ENCODE measurements at places on chromosomes 1 and 21.

GRCh38 chr1:43975249-43975961 lies 645 bp downstream of the ATP6V0B start:
- peak; percentile 58 for DNase-seq

- no peak for DNase-seq
Measured at GRCh38 chr1:170095976-170096748, 21.7 kb upstream of the KIFAP3 start.

DNA sequence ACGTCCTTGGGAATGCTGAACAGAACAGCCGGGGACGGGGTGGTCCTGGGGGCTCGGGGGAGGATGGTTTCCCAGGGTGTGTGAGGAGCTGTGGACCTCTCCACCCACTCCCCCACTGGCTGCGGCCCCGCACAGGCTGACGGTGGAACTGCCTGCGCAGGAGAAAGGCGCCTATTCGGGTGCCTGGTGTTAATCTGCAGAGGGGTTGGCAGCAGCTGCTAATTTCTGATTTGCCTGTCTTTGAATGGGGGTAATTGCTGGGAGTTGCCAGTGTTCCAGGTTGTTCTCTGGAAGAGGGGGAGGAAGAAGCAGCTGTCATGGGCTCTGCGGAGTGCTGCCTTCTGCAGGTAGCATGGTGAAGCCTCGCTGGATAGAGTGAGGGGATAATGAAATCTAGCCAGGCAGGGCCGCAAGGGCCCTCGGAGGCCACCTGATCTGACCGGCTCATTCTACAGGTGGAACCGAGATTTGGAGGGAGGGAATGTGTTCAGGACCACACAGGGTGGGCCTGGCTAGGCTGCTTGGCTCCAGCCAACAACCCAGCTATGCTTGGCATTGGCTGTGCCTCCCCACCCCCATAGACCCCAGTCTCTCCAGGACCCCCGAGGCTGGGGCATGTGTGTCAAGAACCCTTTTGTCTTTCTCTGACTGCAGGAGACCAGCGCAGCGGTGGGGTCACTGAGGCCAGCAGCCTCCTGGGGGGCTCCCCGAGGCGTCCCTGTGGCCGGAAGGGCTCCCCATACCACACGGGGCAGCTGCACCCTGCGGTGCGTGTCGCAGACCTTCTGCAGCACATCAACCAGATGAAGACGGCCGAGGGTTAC lies 67.1 kb downstream of the PTPRU start:
- no peak for DNase-seq

DNA sequence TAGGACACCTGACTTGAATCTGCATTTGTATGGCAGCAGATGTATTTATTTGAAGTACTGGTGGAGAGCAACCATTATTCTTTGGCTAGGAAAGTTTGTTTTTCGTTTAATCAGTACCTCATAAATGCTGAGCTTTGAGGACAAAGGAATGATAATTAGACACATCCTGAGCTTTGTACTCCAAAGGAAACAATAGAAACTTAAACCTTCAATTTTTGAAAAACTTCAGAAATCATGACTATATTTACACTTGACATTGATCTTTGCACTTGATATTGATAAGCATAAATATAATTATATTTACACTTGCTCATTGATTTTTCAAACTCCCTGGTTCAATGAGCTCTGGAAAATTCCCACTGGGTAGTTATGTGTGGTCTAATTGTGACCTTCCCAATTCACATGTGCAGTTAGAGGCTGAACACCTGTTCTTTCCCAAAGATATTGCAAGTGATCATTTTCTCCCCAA lies 10.7 kb downstream of the PATJ start:
- no peak for DNase-seq

DNA sequence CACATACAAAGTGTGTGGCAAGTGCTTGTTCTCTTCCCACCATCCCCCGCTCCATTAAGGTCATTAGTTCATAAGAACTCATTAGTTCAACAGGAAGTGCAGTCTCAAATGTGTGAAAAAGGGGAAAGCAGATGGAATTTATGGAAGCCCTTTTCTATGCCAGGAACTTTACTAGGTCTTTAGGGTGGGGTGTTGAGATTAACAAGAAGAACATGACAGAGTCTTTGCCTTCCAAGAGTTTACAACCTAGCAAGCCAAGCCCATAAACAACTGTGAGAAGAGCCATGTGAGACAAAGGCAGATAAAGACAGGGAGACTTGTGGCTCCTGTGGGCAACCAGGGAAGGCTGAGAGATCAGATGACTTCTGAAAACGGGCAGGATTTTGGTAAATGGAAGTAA lies 21.4 kb downstream of the PLEKHA6 start:
- no peak for DNase-seq

- no peak for DNase-seq
Measured at GRCh38 chr1:218462587-218462986, 117.5 kb downstream of the TGFB2 start.

DNA sequence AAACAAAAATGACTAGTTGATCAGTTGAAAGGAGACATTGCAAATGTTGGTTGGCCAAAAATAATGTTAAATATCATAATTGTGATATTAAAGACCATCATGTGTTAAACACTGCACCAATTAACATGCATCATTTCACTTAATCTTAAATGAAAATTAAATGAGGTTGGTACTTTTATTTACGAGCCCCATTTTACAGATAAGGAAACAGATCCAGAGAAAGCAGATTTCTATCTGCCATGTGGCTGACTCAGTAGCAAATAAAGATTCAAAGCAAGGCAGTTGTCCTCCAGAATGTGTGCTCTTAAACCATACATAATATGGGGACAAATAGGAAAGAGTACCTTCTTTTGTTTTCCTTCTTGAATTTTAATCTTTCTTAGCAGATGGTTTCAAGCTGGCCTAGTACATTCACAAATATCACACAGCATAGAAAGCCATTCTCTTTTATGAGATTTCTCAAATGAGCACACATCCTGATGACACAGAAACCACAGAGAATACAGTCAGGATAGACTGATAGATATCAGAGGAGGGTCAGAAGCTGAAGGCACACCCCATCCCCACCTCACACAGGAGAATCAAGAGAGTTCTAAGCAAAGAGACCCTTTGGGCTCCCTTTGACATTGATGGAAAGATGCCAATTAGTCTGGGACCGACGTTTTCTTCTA lies 647.9 kb upstream of the CAMK1G start:
- DNase-seq: no peak

DNA sequence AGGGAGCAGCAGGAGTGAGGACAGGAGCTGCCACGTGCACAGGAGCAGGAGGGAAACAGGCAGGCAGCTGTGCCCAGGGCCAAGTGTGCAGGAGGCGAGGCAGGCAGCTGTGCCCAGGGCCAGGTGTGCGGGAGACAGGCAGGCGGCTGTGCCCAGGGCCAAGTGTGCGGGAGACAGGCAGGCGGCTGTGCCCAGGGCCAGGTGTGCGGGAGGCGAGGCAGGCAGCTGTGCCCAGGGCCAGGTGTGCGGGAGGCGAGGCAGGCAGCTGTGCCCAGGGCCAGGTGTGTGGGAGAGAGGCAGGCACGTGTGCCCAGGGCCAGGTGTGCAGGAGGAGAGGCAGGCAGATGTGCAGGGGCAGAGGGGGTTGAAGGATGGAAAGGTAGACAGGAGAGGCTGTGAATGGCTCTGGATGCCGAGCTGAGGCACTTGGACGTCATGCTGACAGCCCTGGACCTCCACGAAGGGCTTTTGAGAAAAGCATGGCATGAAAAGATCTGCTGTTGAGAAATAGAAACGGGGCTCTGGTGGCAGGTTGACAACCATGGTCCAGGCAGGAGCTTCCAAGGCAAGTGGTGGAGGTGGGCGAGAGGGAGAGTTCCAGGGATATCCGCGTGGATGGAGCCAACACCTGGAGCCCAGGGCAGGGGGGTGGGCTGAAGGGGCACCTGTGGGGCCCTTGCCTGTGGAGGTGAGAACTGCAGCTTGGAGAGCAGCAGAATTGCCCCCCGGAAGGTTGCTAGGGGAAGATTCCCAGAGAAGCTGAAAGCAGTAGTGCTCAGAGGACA lies 19.1 kb upstream of the NPHP4 start:
- DNase-seq: no peak

- no peak for DNase-seq
Measured at GRCh38 chr1:168801032-168801745, 72.2 kb upstream of the DPT start.

- DNase-seq: no peak
Measured at GRCh38 chr1:228334226-228334935, 72.3 kb downstream of the TRIM11 start.

GRCh38 chr1:19654886-19655717 lies 9.6 kb upstream of the HTR6 start:
- no peak for DNase-seq

GRCh38 chr21:20852866-20853265 lies 145.3 kb upstream of the NCAM2 start:
- DNase-seq: no peak

GRCh38 chr1:41365772-41366454 lies 4.7 kb downstream of the FOXO6 start:
- no peak for DNase-seq

- DNase-seq: no peak
Measured at GRCh38 chr1:78553859-78554258, 63.1 kb downstream of the PTGFR start.

DNA sequence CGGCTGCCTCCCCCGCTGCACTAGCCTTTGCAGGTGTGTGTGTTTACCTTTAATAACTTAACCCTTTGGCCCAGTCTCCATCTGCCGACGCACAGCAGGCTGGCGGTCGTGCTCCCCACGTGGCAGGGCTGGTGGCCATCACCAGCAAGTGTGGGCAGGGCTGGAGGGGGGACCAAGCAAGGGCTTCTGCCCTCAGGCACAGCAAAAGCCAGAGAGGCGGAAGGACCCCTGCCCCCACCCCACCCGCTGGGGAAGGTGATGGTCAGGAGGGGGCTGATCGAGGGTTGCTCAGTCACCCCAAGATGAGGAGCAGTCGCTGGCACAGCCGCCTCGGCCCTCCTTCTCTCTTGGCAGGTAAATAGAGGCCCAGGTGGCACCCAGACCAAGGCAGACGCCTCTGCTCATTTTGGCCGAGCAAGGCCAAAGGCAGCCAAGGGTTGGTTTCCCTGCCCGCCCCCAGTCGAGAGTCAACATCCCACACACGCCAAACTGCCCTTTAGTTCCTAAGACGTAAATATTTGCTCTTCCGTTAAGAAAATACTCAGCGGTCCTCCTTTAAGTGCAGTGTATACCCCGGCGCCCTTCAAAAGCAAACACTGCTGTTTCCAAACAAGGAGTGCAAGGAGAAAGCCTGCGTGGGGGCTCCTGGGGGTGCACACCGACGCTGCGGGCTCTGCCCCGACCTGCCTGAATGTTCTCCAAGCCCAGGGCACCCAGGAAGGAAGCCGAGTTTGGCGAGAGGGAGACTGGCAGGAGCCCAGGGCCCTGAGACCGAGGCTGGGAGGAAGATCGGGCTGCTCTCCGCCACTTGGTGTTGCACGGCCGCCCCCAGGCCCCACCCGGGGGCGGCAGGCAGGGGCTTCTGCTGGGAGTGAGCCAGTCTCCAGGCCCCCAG lies 82.7 kb downstream of the SIK1 start:
- DNase-seq: no peak

DNA sequence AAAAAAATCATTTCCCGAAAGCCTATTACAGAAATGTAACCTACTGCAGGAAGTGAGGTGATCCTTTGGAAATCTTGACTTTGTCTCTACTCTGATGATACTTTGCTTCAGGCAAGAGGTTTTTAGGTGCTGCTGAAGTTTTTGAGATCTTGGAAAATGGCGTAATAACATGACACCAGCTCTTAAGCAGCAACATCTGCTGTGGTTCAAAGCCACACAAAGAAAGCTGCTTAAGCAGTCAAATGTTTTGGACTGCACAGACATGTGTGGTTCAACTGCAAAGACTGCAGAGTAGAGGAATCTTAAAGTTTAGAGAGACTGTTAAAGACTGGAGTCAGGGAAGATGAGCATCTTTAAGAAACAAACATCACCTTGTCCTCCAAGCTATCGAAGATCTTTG lies 139.0 kb downstream of the RASAL2 start:
- DNase-seq: no peak

DNA sequence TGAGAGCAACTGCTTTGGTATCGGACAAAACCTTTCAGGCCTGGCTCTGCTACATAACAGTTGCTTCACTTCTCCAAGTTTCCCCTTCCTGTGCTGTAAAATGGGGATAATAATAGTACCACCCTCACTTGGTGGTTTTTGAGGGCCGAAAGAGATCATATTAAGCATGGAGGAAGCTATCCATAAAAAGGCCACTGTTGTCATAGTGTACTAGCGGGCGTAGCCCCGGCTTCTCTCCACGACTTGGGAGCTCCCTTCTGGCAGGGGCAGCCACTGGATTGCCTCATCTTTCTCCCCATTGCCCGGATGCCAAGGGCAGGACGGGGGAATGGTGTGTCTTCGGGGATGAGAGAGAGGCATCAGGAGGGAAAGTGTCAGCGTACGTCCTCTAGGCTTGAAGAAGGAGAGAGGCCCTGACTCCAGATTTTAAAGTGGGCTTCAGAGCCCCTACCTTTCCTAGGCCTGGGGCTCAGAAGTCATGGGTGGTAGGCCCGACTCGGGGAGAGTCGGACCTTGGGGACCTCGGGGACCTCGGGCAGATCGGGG lies 548 bp upstream of the MFSD2A start:
- DNase-seq: no peak

GRCh38 chr1:50978144-50978851 lies 8.3 kb downstream of the CDKN2C start:
- peak; percentile 56 for DNase-seq

DNA sequence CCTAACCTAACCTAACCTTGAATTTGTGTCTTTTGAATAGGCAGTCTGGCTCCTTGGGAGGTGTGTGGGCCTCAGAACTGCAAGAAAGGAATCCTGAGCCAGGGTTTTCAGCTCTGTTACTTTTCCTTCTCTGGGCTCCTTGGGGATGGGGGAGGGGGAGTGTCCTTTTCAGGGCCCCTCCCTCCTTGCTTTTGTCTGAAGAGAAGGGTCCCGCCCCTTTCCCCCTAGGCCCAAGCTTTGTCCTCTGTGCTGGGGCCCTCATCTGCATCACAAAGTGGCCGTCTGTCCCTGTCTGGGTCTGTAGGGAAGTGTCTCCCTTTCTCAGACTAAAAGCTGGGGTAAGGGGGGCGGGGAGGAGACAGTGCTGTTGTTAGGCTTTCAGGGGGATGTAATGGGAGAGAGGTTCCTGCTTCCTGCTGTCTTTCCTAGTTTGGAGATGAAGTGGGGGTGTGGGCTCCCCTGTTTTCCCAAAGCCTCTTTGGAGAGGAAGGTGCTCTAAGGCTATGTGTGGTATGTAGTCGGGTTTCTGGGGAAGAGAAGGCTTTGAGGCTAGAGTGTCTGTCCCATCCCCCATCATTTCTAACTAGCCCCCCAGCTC lies 3.1 kb downstream of the AGO1 start:
- DNase-seq: no peak

DNA sequence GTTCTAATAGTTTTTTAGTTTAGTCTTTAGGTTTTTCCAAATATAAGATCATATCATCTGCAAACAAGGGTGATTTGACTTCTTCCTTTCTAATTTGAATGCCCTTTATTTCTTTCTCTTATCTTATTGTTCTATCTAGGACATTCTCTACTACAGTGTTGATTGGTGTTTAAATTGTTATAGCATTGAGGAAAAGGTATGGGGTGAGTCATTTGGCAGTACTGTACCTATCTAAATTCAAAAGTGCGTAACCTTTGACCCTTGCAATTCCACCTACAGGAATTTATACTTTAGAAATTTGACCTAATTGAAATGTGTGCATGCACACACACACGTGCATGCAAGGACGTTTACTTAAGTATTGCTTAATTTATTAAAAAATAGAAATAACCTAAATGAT lies 78.3 kb downstream of the MAB21L3 start:
- DNase-seq: no peak
